ENCODE measurements at places on chromosomes 5 and 9. TPM values are rescaled to one million over a fixed set of nuclear protein-coding genes. Genes with fewer than 3 reads are reported as not detected.

Gene LCN2
- not detected for total RNA-seq

Gene SLC1A3
- 0.29 TPM for total RNA-seq

Gene MEIKIN
- total RNA-seq = 2.1 TPM

Gene RPS23
- total RNA-seq = 2,722 TPM

Gene PCDHGB3
- not detected for total RNA-seq

Gene PCDHGA7
- total RNA-seq = not detected

Gene GABRB2
- total RNA-seq = not detected

Gene FAT2
- not detected for total RNA-seq

Gene HTR1A
- not detected for total RNA-seq

Gene PNPLA7
- total RNA-seq = 3.1 TPM

Gene C9orf43
- 0.81 TPM for total RNA-seq

Gene PCDHA1
- not detected for total RNA-seq

DNA sequence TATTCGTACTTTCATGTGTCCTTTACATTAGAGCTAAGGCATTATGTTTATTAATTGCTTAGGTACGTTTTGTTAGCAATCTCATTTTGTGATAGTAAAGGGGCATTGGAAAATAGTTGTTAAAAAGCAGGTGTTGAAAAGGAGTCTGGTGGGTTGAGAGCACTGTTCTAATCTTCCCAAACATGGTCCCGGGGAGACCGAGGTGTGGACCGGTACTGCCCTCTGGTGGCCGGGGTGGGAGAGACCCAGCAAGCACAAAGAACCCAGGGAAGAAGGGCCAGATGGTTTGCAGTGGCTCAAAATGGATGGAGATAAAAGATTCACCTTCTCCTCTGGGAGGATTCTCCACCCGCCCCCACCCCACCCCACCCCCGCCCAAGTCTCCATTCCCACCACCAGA, 26.1 kb downstream of the IDNK start:
- DNase-seq = peak; percentile 81

- no peak for DNase-seq
These were observed 58.9 kb downstream of the DOCK2 start for GRCh38 chr5:169695919-169696490.

GRCh38 chr5:147532156-147532555, 22.3 kb upstream of the DPYSL3 start:
- no peak for DNase-seq

DNA sequence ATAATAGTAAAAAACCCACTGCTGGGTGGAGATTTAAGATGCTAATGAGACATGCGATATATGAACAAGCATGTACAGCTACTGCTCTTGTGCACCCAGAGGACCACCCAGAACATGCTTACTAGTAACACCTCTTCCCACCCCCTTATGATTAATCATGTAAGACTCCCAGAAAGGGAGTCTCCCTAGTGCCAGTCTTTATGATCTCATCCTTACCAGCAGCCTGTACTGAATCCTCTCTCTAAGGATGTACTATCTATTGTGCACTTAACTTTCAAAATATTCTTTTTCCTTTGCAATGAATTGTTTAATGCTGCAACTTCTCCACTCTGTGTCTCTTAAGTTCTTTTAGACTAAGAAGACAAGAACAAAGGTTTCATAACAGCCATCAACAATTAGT, 9.1 kb upstream of the MAT2B start:
- DNase-seq = no peak

DNA sequence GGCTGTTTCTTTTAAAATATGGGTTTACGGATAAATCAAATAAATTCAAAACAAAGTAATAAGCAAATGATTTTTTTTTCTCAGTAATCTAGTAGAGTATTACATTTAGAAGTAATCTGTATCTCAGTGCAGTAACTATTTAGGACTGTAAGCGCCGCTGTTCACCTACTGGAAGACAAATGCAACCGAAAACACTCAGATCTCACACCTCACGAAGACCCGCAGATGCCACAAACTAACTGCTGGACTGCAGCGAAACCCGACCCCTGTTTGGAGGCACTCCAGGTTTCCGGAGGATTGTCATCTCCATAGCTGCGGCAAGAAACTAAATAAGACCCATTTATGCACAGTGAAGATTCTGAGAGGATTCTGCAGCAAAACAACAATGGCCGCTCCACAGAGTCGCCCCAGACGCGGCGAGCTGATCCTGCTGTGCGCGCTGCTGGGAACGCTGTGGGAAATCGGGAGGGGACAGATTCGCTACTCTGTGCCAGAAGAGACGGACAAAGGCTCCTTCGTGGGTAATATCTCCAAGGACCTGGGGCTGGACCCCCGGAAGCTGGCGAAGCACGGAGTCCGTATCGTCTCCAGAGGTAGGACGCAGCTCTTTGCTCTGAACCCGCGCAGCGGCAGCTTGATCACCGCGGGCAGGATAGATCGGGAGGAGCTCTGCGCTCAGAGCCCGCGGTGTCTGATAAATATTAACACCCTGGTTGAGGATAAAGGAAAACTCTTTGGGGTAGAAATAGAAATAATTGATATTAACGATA, at the start of gene PCDHGA8:
Gene PCDHGA8 (plus strand): TSS at position 205 of the 770 bp plus-strand sequence. CDS start 181 bp downstream, at position 386.
- DNase-seq = no peak

DNA sequence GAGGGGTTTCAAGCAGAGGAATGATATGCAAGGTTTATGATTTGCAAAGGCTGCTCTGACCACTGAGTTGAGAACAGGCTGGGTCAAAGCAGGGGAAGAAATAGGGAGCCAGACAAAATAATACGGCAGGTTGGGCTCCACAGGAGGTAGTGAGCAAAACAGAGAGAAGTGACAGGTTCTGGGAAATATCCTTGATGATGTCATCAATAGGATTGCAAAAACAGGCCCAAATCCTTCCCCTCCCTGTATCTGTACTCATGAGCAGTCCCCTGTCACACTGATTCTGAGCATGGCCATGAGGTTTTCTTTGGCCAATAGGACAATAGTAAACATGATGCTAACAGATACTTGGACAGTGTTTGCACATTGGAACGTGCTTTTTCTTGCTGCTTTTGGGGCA, 471.8 kb upstream of the BRINP1 start:
- no peak for DNase-seq

- DNase-seq = no peak
These were observed 61.8 kb upstream of the ARAP3 start for GRCh38 chr5:141743866-141744272.

DNA sequence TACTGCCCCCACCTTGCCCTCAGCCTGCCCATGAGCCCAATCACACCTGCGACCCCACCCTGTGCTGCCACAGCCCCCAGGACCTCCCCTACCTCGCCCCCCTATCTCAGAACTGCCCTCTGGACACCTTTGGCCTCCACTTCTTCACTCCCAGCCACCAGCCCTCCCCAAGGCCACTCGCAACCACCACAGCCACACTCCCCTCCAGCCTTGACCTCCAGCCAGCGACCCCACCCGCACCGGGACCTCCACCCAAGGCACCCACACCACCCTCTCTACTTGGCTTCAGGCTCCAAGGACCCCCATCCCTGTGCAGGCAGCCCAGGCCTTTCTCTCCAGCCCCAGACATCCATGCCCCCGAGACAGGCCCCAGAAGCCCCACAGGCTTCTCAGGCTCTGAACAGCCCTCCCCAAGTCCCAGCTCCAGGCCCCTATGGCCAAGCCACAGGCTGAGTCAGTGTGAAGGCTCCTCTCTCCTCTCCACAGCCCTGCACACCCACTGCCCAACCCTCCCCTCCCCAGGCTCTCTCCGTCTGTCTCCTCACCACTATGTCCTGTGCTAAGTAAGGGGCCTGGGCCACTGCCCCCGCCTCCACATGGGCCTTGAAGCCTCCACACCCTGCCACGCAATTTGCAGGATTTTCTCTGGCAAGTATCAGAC, 2.0 kb downstream of the AK1 start:
- no peak for DNase-seq

- no peak for DNase-seq
These were observed 29.2 kb upstream of the GTF2H2C start for GRCh38 chr5:69530561-69531405.

DNA sequence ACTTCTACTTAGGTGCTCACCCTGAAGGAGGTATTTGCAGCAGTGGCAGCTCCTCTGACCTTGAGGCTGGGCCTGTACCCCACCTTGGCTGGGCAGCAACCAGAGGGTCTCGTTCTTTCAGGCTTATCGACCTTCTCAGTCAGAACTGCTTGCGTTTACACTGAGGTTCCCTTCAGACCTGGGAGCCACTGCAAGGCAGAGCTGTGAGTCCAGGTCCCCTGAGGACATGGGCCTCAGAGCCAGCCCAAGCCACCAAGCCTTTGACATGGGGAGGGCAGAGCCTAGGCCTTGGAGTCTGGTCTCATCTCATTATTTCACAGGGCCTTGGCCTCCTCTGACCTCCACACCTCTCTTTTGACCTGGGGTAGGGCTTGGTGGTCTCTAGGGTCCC, 13.7 kb downstream of the ACSL6 start:
- DNase-seq = no peak

GRCh38 chr5:7930011-7930410, 61.1 kb downstream of the MTRR start:
- DNase-seq = no peak

DNA sequence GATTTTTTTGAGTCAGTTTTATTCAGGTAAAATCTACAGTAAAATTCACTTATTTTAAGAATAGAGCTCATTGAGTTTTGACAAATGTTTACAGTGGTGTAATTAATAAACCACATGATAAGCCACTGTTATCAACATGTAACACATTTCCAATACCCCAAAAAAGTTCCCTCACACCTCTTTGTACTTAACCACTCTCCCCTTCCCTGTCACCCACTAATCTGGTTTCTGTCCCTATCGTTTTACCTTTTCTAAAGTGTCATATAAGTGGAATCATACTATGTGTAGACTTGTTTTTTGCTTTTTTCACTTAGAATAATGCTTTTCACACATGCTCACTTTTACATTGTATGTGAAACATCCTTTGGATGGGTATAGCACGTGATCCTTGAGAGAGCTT, 127.2 kb downstream of the KDM4C start:
- no peak for DNase-seq

- no peak for DNase-seq
These were observed 56.2 kb downstream of the SEMA6A start for GRCh38 chr5:116518423-116518822.

- DNase-seq = no peak
These were observed 687.4 kb upstream of the SEMA6A start for GRCh38 chr5:117261948-117262571.

- DNase-seq = no peak
These were observed 89.6 kb upstream of the CACNA1B start for GRCh38 chr9:137787786-137788505.

- peak; percentile 66 for DNase-seq
These were observed 21.7 kb downstream of the FAT2 start for GRCh38 chr5:151569132-151570046.

DNA sequence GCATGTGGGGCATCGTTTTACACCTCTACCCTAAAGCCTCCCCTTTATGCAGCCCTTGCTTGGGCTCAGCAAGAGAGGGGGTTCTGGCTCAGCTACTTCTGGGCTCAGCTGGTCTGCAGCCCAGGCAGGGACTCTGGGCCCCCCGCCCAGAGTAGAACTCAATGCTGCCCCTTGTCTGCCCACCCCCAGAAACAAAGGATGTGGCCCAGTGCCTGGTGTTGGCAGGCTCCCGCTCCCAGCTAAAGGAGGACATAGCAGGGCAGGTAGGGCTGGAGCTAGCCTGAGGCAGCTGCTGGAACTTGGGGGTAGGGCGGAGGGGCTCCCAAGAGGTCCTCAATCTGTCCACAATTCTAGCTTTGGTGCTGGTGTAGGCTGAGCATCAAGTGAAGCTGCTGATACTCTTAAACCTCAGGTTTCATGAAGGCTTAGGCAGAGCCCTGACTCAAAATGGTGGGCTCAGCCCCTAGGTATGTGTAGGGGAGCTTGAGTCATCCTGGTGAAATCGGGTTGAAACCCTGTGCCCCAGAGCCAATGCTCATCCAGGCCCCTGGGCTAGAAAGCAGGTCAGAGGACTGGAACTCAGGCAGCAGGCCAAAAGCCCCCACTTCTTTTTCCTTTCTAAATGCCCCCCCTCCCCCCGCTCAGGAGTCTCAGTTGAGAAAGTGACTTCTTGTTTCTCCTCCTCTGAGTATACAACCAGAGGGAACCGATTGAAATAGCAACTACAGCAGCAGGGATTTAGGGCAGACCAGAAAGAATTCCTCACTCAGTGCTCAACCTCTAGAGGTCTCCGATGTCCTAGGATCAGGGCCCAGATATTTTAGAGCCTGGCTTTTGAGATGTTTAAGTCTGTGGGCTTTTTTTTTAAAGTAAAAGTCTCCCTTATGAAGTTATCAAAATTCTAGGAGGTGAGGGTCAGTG, 11.4 kb downstream of the PSD2 start:
- DNase-seq = no peak

DNA sequence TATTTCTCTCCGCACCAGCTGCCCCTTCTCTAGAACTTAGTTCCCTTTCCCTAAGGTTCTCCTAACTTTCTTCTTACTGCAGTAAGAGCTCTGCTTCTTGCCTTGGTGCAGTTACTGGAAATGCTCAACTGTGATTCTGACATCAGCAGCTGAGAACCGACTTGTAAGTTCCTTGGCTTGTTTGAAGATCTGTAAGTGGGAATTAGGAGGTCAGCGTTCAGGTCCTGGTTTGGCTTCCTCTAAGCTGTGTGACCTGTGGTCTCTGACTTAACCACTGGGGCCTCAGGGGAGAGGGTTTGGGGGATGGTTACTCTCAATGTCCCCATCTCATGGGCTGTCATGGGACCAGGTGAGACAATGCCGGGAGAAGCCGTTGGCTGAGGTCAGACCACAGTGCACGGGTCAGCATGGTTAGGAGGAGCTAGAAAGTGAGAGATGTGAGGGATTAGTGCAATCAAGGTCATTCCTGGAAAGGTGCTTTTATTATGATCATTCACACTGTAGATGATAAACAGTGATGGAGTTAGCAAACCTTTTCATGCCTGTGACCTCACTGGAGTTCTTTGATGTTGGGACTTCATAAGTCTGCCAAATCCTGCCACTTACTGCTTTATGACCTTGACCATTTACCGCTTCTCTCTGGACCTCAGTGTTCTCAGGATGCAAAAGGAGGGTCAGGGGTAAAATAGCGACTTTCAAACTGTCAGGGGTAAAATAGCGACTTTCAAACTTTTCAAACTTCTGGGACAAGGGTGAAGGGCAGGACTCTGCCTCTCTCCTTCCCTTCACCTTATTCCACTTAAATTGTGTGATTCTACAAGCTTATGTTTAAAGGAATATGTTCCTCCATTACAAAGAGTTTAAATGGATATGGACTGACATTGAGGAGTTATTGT, 7.3 kb downstream of the PAPPA start:
- no peak for DNase-seq

GRCh38 chr5:96220610-96221390, 212.2 kb downstream of the PCSK1 start:
- peak; percentile 37 for DNase-seq

- DNase-seq = no peak
These were observed 387.7 kb upstream of the CLINT1 start for GRCh38 chr5:158246661-158247060.

DNA sequence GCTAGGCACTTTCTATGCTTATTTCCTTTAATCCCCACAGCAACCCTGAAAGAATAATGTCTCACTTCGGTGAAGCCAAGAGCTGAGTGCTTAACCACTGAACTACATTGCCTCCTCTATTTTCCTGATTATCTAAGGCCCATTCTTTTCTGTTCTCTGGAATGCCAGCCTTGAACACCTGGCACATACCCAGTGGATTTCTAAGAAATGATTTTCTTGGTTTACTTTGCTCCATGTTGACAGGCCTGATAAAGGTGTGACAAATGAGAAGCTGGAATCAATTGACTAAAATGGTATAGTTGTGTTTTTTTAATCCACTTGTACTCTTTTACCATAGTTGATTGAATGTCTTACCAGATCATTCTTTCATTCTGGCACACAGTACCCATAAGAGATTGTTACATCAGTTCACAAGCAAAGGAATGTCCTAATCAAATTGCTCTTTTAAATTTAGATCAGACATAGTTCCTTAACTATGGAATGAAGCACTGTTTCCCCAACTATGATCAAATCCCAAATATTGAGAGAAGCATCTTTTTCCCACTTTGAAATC, 9.0 kb upstream of the ENC1 start:
- no peak for DNase-seq

Measured in activated CD4-positive, alpha-beta memory T cell treated with anti-CD3 and anti-CD28 coated beads for 36 hours (primary cell).